ENCODE measurements at places on chromosomes 5 and 9. TPM values are rescaled to one million over a fixed set of nuclear protein-coding genes. Genes with fewer than 3 reads are reported as not detected.

Gene SLC1A1
- 5.3 TPM for polyA plus RNA-seq

Gene DMRT3
- not detected for polyA plus RNA-seq

Gene RASA1
- 52.0 TPM for polyA plus RNA-seq

Gene DPYSL3
- polyA plus RNA-seq, result 69.3 TPM

Gene MARCOL
- polyA plus RNA-seq, result not detected

Gene PRUNE2
- polyA plus RNA-seq, result 4.3 TPM

Gene FUT7
- not detected for polyA plus RNA-seq

Gene GNE
- polyA plus RNA-seq, result 20.7 TPM

Gene FANCC
- polyA plus RNA-seq, result 26.4 TPM

Gene LMNB1
- polyA plus RNA-seq, result 137 TPM

Gene SETX
- polyA plus RNA-seq, result 63.4 TPM

Gene SPEF2
- 50.5 TPM for polyA plus RNA-seq

Gene CDC20B
- polyA plus RNA-seq, result 7.5 TPM

Gene REEP5
- polyA plus RNA-seq, result 73.9 TPM

Gene ANKDD1B
- 4.3 TPM for polyA plus RNA-seq

Gene ACTBL2
- polyA plus RNA-seq, result not detected

Gene SUSD3
- polyA plus RNA-seq, result 5.9 TPM

Gene IFNA13
- not detected for polyA plus RNA-seq

Gene HAVCR2
- 2.2 TPM for polyA plus RNA-seq

Gene SEMA5A
- polyA plus RNA-seq, result 20.9 TPM

Gene PCDHA10
- polyA plus RNA-seq, result 0.34 TPM

Gene GABRA1
- 0.54 TPM for polyA plus RNA-seq

Gene KIF4B
- polyA plus RNA-seq, result 0.24 TPM

Gene CBY3
- 0.82 TPM for polyA plus RNA-seq

Gene F2R
- 36.2 TPM for polyA plus RNA-seq

Gene HTR4
- polyA plus RNA-seq, result 0.77 TPM

Gene NIM1K
- 0.84 TPM for polyA plus RNA-seq

Gene ANAPC2
- 58.8 TPM for polyA plus RNA-seq

Gene PCA3
- 0.35 TPM for polyA plus RNA-seq

Gene TEX53
- polyA plus RNA-seq, result not detected

Gene PTPRD
- polyA plus RNA-seq, result 139 TPM

Gene SCGB3A2
- polyA plus RNA-seq, result 1,496 TPM

Gene IL5
- not detected for polyA plus RNA-seq

Gene LCN9
- not detected for polyA plus RNA-seq

Gene EGR1
- 1,036 TPM for polyA plus RNA-seq

Gene LRRC26
- 0.63 TPM for polyA plus RNA-seq

Gene CARD9
- polyA plus RNA-seq, result 1.3 TPM

Gene CCDC192
- polyA plus RNA-seq, result 0.90 TPM

Gene IRX2
- 53.1 TPM for polyA plus RNA-seq

Gene ZNF367
- 10.2 TPM for polyA plus RNA-seq

Gene SPINK6
- not detected for polyA plus RNA-seq

Gene SAXO1
- 0.17 TPM for polyA plus RNA-seq

Gene SLC25A25
- polyA plus RNA-seq, result 15.6 TPM

Gene LCNL1
- polyA plus RNA-seq, result 0.73 TPM

Gene CSF1R
- 23.7 TPM for polyA plus RNA-seq

Gene EPB41L4B
- polyA plus RNA-seq, result 12.4 TPM

Gene MOB3B
- 15.6 TPM for polyA plus RNA-seq

Gene MEIKIN
- not detected for polyA plus RNA-seq
